ENCODE measurements at places on chromosomes 4 and X.

DNA sequence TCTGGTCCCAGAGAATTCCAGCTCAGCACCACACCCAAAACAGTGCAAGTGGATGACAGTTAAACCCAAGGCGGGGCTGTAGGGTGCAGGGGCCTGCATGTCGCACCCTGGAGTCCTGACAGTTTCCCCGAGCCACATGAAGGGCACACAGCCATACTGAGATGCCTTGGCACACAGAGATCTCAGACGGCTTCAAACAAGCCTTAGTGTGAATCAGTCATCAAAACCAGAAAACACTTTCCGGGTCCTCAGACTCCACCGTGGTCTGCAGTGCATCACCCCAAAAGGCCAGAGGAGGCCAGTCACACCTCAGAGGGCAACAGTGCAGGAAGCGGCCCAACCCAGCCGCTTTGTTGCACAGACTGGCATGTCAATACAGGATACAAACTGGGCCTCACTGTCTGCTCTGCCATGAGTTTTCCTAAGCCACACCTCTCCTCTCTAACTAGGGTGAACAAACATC, 64.6 kb upstream of the ENPP6 start:
- DNase-seq: peak; percentile 5

DNA sequence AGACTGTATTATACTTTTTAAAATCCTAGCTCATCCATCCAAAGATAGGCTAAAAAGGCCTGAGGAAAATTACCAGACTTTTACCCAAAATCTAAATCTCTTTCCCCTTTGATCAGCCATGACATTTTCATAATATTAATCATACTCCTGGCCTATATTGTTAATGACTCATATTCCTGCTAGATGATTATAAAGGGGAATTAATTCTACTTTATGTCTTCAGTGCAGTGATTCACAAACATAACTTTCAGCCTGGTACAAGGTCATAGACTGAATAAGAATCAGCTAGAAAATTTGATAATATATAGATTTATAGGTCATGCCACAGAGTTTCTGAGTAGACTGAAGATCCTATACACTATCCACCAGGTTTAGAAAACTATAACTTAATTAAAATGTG, 1905.4 kb downstream of the C4orf33 start:
- no peak for DNase-seq

- no peak for DNase-seq
Observed at GRCh38 chr4:121183361-121183760, 19.2 kb upstream of the TNIP3 start.

- no peak for DNase-seq
Observed at GRCh38 chr4:89101256-89102161, 9.8 kb upstream of the TIGD2 start.

GRCh38 chr4:156228676-156229075, 275.0 kb upstream of the CTSO start:
- DNase-seq: no peak

- DNase-seq: no peak
Observed at GRCh38 chrX:109614951-109615350, 10.0 kb downstream of the KCNE5 start.

DNA sequence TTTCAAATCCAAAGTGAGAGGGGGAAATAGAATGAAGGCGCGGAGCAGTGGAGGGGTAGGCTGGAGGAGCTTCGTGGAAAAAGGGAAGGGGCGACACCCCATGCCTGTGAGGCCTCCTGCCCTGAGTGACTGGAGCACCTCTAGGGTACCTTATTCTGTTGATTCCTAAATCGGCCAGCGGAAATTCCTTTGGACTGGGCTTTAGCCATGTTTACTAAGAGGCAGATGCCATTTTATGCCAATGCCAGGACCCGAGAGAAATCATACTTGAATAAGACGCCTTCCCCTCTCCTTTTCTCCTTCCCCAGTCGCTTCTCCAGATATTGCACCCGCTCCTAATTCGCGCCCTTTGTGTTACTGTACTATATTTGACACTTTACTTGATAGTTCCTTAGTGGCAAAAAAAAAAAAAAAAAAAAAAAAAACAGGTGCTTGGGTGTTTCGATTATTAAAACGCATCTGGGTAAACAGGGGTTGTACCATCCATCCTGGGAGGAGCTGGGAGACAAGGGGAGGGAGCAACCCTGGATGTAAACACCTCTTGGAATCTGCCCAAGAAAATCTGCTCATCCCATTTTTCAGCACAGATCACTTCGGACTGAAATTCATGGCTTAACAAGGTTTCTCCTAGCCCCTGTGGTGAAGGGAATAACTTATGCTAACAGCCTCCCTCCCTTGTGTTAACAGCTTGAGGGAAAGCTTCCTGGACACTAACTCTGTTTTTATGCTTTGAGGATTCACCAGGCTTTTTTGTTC, 1.5 kb downstream of the BMP3 start:
- DNase-seq: no peak

GRCh38 chrX:78321809-78322208, 5.6 kb downstream of the CYSLTR1 start:
- no peak for DNase-seq

- DNase-seq: no peak
Observed at GRCh38 chrX:104098919-104099318, 13.4 kb upstream of the ZCCHC18 start.

DNA sequence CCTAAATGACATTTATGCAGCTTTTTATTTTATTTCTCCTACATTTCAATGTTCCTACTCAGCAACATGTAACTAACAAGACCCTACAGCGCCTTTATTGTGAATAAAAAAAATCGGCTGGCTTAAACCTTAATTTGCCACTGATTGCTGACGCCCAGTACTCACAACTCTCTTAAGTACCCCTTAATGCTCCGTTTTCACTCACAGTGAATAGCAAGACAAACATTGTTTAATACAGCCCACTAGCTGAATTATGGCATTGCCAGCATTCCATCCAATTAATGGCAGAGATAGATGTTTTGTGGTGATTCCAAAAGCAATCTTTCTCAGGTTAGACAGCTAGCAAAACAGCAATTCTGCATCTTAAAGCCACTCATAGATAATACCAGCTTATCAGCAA, 61.1 kb downstream of the PPARGC1A start:
- peak; percentile 87 for DNase-seq

DNA sequence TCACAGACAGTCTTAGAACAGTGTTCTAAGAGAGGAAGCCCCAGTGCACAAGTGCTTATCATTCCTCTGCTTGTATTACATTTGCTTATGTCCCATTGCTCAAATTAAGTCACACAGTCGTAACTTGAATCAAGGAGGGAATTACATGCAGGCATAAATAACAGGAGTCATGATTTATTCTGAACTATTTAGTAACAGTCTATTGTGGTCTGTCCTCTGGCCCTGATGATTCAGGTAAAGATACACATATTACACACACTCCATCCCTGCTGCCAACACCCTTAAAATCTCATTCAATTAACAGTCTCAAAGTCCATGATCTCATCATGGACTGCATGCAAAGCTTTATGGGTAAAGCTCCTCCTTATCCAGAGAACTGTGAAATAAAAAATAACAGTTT, 60.1 kb downstream of the GRIA2 start:
- DNase-seq: no peak

- peak; percentile 33 for DNase-seq
Observed at GRCh38 chrX:108735091-108735678, 1.2 kb downstream of the IRS4 start.

- peak; percentile 79 for DNase-seq
Observed at GRCh38 chrX:154534526-154535322, 11.9 kb downstream of the G6PD start.

- DNase-seq: no peak
Observed at GRCh38 chr4:7235030-7235380, 42.7 kb downstream of the SORCS2 start.

DNA sequence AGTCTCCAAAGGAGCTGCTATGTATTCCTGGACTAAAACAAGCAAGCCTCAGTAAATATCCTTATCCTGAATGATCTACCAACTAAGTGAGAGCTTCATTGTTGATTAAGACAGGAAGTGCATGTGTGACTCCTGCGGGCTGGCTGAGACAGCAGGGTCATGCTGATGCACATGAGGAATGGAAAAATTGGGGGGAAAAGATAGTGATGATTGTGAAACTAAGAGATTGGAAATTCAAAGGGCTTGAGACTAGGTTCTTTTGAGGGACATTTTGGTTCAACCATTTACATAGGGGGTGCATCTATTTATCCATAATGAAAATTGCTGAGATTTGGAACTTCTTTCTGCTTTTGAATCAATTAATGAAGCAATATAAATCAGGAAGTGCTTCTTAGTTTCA, 61.1 kb upstream of the C1QTNF7 start:
- no peak for DNase-seq

GRCh38 chrX:131739823-131740222, 195.9 kb downstream of the OR13H1 start:
- DNase-seq: no peak

All from NCI-H2081 (cell line).